ENCODE measurements at places on chromosomes 12 and 14.

DNA sequence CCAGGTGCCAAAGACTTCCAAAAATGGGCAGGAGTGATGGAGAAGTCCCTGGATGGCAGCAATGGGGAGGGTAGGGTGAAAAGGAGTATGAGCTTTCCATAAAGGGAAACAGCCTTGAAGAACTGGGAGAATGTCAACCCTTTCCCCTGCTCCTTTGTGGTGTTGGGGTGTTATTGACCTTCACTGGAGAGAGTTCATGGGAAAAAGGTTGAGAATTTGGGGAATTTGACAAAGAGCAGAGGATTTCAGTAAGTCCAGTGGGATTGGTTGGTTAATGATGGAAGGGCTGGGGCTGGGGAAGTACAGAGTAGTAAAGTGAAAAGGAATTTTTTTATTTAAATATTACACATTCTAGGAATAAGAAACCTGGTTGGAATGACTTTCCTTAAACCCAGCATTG, 116.6 kb downstream of the ERC1 start:
- no peak for DNase-seq

DNA sequence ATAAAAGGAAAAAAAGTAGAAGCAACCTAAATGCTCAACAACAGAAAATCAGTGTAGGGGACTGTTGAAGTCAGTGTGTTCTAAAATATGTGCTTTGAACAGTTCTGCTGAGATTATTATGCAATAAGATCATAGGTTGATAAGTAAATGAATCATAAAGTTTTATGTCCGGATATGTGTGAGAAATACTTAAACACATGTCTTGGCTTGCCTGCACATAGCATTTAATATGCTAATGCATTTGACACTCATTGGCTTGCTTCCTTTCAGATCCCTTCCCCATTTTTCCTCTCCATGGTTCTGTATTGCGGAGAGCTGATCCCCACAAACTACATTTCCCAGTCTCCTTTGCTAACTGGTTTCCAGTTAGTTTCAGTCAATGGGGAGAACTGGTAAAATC, 573.8 kb upstream of the TBX3 start:
- DNase-seq: no peak

DNA sequence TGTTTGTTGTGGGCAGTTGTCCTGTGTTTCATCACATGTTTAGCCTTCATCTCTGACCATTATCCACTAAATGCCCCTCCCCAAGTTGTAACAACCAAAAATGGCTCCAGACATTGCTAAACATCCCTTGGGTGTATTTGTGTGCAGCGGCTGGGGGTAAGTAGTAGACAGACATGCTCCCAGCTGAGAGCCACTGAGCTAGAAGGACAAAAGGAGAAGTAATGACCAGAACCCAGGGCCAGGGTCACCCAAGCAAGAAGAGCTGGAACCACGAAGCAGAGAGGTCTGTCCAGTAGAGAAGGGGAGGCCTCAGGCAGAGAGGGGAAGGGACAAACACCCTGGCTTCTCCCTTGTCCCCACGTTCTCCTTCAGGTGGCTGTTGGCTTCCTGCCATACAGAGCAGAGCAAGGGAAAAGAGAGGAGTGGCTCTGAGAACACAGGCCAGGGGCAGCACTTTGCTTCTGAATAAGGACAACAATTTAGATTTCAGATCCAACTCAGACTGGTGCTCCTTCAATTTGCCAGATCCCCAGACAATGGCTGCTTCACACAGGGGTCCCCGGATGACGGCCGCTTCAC, 55.2 kb downstream of the NDUFA12 start:
- no peak for DNase-seq

DNA sequence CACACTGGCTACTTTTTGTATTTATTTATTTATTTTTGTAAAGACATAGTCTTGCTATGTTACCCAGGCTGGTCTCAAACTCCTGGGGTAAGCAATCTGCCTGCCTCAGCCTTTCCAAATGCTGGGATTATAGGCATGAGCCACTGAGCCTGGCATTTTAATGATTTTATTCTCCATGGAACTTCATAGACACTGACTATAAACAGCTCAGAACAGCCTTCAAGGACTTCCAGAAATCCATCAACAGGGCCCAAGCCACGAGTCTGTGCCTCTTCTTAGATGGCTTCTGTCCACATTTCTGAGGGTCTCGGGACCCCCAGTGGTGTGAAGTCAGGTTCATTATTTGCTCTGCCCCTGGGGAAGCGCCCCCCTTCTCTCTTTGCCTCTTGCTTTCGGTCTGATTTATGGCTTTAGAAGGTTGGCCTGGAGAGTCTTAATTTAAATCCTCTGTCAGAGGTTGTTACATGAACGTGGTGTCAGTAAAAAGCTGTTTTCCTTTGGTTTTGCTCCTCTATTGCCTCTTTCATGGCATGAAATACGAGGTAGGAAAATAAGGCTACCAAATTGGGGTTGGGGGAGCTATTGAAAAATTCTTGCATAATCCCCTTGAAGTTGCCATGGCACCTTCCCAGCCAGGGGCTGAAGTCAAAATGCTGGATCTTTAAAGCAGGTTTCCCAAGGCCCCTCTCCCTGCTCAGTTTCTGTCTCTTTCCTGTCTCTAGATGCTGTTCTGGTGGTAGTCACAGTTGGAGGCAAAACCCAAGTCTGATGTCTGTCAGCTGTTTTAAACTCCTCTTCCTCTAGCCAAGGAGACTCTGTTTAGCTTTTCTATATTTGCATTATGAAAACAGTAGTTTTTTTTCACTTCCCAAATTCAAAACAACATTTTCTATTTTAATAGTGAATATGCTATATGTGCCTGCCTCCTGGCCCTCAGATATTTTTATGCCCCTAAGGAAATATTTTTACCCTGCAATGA, 129.4 kb downstream of the SMOC1 start:
- DNase-seq: no peak

- no peak for DNase-seq
Measured at GRCh38 chr14:69458350-69458749, 26.2 kb upstream of the PLEKHD1 start.

- DNase-seq: no peak
Measured at GRCh38 chr12:34397591-34398365, 375.5 kb downstream of the ALG10 start.

- no peak for DNase-seq
Measured at GRCh38 chr14:65880507-65880906, 468.0 kb downstream of the FUT8 start.

GRCh38 chr14:76984787-76985375, 43.6 kb downstream of the IRF2BPL start:
- no peak for DNase-seq

DNA sequence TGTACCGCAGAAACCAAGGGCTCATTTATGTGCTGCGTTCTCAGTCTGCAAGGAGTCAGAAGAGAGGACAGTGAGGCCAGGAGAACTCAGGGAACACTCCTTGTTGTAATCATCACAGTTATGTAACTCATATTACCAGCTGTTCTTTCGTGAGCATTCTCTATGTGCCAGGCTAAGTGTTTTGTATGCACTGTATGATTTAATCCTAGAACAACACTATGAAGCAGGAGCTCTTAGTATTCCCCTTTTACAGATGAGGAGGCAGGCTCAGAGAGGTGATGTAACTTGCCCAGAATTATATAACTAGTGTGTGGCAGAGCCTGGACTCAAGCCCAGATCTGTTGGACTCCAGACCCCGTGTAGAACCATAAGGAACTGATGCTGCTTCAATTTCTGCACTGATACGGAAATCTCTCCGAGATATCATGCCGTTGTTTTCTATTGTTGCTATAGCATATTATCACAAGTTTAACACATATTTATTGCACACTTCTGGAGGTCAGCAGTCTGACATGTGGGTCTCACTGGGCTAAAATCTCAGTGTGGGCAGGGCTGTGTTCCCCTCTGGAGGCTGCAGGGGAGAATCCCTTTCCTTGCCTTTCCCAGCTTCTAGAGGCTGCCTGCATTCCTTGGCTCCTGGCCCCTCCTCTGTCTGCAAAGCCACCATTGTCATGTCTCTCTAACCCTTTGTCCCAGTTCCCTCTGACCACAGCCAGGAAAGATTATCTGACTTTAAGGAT, 16.3 kb upstream of the CD9 start:
- DNase-seq: no peak

DNA sequence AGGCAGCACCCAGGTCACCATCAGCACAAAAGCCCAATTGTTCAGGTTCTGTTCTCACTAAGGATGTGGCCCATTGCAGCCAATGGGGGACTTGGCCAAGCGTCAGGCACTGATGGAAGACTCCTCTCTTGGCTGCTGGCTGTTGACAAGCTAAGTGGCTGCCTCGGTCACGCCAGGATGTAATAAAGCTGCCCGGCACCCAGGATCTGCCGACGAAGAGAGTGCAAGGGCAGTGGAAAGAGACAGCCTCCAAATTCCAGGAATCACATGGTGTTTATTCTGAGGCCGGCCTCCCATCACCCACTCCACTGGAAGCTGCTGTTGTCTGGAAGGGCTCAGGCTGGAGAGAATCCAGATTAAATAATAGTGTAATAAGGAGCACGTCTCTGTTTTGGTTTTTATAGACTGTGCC, 451.8 kb upstream of the TBX3 start:
- DNase-seq: no peak

GRCh38 chr12:19376691-19377090, 62.6 kb upstream of the AEBP2 start:
- no peak for DNase-seq

DNA sequence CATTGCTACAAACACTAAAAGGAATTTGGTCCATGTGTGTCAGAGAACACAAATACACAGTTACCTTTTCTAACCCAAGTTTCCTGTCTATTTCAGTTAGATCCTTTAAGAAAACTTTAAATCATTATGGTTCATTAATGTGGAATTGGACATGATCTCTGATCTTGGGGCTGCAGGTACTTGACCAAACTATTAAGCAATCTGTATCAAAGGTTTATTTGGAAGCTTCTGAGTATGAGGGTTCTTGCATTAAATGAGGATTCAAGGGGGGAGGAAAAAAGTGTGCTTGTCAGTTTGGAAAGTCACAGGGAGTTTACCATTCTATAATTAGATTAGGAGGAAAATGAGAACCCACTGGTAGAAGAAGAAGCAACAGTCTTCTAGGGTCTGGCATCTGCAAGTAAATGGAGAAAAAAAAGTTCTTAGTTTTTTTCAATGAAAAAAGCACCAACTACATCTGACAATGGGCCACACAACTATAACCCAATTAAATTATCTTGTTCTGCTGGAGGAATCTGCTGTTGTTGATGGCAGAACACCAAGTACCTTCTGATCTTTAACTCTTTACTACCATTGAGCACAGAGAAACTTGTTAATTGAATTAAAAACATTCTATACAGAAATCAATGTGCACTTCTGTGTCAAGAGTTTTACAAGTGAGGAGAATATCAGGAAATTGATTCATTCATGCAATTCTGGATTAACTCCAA, 17.5 kb downstream of the GTSF1 start:
- DNase-seq: no peak

DNA sequence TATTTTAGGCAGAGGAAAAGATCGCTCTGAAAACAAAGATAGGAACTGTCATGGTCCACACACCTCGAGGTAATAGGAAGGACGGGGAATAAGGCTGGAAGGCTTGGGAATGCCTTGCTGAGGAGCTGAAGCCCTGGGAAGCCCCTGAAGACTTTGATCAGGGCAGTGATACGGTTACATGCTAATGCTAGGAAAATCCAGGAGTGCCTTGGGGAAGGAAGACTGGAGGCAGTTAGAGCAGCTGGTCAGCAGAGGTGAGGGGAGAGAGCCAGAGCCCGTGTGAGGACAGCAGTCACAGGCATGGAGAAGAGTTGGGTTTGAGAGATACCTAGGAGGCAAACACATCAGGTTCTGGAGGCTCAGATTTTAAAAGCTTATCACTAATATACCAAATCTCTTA, 8.6 kb upstream of the YY1 start:
- DNase-seq: no peak

GRCh38 chr14:61491876-61492434, 170.6 kb downstream of the PRKCH start:
- no peak for DNase-seq

GRCh38 chr12:85405262-85405661, 125.2 kb downstream of the ALX1 start:
- no peak for DNase-seq

- no peak for DNase-seq
Measured at GRCh38 chr14:100660882-100661635, 65.6 kb upstream of the DLK1 start.

DNA sequence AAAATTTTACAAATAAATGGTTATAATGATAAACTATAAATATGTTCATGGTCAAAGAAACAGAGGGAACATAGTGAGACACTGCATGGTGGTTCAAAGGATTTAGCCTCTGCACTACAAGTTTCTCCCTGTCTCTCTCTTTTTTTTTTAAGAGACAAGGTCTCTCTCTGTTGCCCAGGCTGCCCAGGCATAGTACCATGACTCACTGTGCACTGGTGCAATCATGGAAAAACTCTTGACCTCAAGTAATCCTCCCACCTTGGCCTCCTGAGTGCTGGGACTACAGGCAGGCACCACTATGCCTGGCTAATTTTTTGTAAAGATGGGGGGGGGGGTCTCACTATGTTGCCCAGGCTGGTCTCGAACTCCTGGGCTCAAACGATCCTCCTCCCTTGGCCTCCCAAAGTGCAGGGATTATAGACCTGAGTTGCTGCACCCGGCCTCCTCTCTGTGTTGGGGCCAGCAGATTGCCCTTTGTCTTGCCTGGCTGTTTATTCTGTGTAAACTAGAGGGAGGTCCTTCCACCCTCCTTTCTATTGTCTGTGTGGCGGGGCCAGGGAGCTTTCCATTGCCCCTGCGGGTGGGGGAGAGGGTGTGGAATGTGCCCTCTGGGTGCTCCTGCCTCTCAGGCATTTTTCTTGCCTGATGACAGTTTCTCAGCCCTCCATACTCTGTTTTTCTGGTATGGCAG, 22.1 kb downstream of the MTHFD1 start:
- no peak for DNase-seq
